ENCODE measurements at places on chromosomes 6 and 20.

DNA sequence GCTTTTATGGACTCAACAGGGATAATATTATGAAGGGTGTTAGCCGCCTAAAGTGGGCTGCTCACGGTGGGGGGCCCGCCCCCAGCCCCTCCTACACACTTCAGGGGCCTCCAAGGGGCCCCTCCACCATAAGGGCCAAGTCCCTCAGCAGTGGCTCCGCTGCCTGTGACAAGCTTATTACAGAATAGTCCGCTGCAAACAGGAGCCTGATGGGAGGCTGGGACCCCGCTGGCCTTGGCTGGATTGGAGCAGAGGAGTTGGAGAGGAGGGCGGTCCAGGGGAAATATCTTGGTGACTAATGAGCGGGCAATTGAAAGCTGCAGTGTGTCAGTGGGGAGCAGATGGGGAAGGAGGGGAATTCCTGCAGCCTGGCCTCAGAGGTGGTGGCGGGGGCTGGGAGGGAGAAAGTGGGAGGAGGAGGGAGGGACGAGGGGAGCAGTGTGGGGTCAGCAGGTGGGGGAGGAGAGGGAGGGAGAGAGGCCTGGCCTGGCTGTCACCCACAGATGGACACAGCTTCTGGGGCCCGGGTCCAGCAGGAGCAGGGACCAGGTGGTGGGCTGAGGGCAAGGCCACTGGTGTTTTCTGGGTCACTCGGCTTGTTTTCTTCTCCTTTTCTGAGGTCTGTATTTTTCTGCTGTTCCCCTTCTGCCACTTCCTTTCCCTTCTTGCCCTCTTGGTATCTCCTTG is 57.6 kb upstream of the FOXP4 start:
- no peak for DNase-seq

GRCh38 chr6:100685747-100686146 is 195.4 kb downstream of the ASCC3 start:
- DNase-seq: no peak

GRCh38 chr6:166484863-166485262 is 101.6 kb downstream of the RAMACL start:
- DNase-seq: no peak

GRCh38 chr6:159915397-159915796 is 24.6 kb downstream of the MAS1 start:
- no peak for DNase-seq

DNA sequence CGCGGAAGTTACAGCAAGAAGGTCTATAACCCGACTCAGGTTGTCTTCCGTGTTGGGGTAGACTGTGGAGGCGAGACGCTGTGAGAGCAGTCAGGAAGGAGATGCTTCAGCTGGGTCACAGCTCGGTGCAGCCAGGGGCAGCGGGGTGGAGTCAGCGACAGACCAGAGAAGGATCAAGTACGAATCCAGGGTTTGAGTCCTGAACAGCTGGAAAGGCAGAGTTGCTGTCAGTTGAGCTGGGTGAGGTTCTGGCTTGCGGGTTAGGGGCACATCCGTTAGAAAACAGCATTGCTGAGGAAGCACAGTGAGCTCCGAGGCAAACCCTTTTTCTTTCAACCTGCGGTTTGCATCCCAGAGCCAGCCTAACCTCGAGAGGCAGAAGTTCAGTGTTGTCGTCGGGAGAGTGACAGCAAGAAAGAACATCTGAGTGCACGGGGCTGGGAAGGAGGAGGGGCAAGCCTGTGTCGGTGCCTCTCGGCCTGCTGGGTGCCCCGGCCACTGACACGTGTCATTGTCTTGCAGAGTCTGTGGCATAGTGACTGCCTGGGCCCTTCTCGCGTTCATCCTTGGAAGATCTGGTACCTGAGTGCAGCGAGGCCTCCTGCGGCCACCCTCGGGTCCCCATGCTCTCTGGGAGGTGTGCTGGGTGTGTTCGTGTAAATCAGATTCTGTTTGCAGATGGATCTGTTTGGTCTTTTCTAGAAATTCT is 20.0 kb downstream of the PNLDC1 start:
- no peak for DNase-seq

GRCh38 chr6:16082361-16082760 is 46.5 kb upstream of the MYLIP start:
- DNase-seq: no peak

DNA sequence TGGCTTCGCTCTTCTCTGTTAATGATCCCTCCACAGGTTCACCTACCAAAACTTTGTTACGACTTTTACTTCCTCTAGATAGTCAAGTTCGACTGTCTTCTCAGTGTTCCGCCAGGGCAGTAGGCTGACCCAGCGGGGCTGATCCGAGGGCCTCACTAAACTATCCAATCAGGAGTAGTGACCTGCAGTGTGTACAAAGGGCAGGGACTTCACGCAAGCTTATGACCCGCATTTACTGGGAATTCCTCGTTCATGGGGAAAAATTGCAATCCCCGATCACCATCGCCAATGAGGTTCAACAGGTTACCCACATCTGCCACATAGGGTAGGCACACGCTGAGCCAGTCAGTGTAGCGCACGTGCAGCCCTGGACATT is 771.4 kb upstream of the DEFB115 start:
- no peak for DNase-seq

DNA sequence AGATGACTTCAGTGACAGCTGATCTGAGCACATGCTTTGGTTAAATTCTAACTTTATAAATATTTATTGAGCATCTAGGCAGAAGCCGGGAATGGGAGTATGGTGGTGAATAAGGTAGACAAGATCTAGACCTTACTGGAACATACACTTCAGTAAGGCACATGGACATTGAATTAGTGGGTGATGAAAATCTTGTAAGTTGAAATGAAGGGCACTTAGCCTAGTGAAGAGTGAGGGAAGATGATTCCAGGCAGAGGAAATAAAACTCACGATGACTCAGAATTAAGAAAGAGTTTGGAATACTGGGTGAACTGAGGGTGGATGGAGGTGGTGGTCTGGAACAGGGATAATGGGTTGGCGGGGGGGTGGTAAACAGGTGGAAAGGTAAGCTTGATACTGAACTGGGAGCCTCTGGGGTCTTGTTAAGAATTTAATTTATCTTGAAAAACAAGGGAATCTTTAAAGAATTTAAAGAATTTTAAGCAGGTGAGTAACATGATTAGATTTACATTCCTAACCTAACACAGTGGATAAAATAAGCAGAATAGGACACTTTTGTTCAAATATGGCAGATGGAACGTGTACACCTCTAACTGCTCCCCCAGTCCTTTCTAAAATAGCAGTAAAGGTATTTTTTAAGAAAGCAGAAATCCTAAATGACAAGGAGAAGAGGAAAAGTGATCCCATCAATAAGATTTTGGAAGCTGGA is 75.2 kb upstream of the ARHGAP18 start:
- no peak for DNase-seq

DNA sequence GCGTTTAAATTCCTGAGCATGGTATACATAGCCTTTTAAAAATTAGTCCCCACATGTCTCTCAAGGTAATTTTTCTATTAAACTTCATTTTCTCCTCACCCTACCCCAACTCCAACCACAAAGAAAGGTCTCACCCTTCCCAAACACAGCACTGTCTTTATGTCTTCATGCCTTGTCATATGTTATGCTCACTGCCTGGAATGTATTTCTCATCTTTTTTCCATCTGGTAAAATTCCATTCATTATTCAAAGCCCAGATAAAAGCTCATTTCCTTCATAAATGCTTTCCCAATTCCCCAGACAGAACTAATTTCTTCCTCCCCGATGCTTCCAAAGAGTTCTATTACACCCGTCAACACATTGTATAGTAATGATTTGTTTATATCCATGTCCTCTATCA is 302.0 kb downstream of the ALDH8A1 start:
- DNase-seq: no peak

DNA sequence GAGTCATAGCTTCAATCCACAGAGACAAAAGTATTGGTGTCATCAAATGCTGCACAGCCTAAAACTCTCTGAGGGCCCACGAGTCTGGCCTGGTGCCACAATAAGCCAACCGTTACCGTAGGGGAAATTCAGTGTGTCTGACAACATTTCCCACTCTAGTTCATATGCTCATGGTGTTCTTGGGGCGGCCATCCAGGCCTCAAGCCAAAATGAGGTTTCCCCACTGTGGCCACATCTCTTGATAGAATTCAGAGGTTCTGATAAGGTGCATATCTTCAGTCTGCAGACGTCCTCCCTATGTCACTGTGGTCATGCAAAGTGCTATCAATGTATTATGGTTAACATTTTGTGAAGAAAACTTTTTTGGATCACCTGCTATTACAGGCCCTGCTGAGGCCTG is 627.7 kb downstream of the QKI start:
- DNase-seq: peak; percentile 30

DNA sequence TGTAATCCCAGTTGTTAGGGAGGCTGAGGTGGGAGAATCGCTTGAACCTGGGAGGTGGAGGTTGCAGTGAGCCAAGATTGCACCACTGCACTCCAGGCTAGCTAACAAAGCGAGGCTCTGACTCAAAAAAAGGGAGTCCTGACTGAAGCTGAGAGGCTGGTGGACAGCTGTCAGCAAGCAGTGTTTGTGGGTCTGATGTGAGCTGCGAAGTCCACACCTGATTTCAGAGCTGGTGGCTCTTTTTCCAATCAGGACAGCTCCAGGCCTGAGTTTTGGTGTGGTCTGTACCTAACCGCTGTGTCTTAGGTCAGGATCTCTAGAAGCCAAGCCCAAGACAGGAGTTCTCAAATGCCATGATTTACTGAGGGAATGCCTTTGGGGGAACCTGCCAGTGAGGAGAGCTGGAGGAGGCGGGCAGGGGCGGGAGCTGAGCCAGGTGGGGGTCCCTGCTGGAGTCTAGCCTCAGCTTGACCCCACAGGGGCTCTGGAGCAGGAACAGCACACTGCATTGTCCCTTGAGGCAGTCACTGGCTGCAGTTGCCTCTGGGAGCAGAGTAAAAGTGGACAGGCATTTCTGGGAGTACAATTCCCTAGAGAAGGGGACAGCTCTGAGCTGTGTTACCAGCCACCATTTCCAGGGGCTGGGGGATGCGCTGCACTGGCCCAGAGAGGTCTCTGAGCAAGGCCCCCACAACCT is 5.0 kb downstream of the GFRA4 start:
- no peak for DNase-seq

- no peak for DNase-seq
Measured at GRCh38 chr20:53708129-53708968, 114.7 kb upstream of the ZNF217 start.

DNA sequence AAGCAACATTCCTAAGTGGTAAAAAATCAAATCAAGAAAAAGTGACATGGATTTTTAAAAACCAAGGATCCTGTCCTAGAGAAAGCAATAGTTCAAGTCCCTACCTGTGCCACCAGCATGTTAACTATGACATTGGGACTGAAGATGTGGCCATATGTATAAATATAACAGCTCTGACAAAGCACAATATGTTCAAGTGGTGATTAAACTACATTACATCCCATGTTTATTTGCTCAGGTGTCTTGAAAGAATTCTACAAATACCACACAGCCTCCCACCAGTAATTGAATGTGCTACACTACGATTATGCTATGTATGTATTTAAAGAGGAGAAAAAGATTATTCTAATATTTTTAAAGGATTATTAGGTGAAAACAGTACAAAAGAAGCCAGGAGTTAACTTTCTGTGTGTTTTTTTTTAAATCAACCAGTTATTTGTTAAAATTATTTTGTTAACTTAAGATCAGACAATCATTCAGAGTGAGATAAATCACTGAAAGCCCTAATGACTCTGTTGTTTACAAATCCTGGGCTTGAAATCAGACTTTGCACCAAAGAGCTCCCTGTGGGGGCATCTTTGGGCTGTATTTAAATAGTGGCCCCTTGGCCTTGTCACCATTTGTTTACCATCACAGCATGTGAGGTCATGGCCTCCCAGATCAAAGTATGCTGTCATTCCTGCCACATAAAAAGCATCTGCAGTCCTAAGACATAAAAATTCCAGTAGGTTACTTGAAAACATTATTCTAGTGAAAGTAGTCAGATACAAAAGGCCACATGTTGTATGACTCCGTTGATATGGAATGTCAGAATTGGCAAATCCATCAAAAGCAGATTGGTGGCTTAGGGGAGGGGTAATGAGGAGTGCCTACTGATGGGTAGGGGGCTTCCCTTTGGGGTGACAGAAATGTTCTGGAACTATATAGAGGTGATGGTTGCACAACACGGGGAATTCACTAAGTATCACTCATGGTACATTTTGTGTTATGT is 17.1 kb downstream of the TTLL2 start:
- no peak for DNase-seq

- no peak for DNase-seq
Measured at GRCh38 chr6:100103194-100103593, 109.2 kb upstream of the MCHR2 start.

GRCh38 chr6:150967910-150968309 is 102.4 kb downstream of the MTHFD1L start:
- DNase-seq: no peak

DNA sequence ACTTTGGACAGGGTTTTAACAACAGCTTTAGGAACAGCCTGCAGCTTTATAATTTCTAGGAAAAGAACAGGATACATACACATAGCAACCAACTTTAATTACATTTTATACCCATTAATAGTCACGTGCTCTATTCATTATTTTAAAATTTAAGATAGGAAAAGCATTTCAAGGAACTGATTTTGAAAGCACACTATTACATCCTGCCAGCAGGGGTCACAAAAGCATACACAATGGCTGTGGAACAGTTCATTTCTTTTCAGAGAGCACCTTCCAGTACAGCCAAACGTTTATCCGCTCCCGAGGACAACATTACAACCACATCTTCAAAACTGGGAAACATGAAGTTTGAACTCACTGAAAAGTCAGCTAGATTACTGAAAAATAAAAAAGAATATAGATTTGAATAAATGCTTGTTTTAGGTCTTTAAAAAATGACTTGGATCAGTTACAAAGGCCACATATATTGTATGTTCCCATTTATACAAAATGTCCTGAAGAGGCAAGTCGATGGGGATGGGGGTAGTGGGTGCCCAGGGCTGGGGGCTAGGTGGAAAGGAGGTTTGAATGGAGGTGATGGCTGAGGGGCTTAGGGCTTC is 104.6 kb upstream of the EXOC2 start:
- peak; percentile 48 for DNase-seq

DNA sequence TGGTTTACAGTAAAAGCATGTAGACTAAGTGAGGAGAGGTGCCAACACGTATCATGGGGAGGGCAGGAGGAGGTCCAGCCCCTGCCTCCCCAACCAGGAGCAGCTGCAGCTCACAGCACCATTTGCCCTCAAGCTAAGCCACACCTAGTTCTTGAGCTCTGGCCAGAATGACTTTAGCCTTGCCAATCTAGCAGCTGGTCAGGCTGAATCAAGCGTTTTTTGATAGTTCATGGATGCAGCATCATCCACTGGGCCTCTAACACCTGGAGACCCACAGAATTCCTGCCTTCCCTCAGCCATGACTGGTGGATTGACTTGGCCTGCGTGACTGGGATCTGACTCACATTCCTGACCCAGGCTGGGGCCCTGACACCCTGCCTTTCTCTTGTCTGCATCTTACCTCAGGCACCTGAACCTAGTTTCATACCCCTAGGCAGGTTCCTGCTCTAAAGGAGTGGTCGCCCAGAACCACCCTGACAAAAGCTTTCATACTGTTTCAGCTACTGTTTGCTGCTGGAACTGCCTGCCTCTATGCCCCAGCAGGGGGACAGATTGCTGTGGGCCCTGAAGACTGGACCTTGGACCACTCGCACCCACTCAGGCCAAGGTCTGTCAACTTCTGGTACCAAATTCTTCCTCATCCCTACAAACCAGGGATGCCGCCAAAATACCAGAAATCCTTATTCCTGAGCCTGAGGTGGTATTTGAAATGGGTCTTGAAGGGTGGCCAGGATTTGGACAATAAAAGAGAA is 122.3 kb downstream of the QRSL1 start:
- no peak for DNase-seq

- no peak for DNase-seq
Measured at GRCh38 chr6:165875946-165876345, 212.9 kb upstream of the PDE10A start.

Measured in K562 (cell line).